ENCODE measurements at places on chromosomes 16 and 17. TPM values are rescaled to one million over a fixed set of nuclear protein-coding genes. Genes with fewer than 3 reads are reported as not detected.

The MPP2 gene
- 1.5 TPM for total RNA-seq

The RAB40C gene
- total RNA-seq, result 9.4 TPM

The PIPOX gene
- total RNA-seq, result 1.6 TPM

The TPSD1 gene
- not detected for total RNA-seq

The OTOP3 gene
- total RNA-seq, result not detected

The MT1M gene
- 2.4 TPM for total RNA-seq

The CLEC3A gene
- not detected for total RNA-seq

The SLC13A2 gene
- not detected for total RNA-seq

The CHP2 gene
- total RNA-seq, result 0.04 TPM

The CXCL16 gene
- 1.7 TPM for total RNA-seq

The DBNDD1 gene
- total RNA-seq, result 2.7 TPM

The TMEM132E gene
- total RNA-seq, result 0.80 TPM

The CLDN6 gene
- 0.09 TPM for total RNA-seq

The SOCS3 gene
- total RNA-seq, result 30.6 TPM

The FLYWCH1 gene
- total RNA-seq, result 7.8 TPM

The ADAD2 gene
- 0.40 TPM for total RNA-seq

The PYCARD gene
- 9.4 TPM for total RNA-seq

The SNRNP25 gene
- total RNA-seq, result 23.8 TPM

The KRTAP2-3 gene
- not detected for total RNA-seq

The TBC1D3I gene
- 0.09 TPM for total RNA-seq

The WNK4 gene
- total RNA-seq, result 0.09 TPM

The CTF1 gene
- 1.7 TPM for total RNA-seq
